ENCODE measurements at places on chromosomes 2 and 18. TPM values are rescaled to one million over a fixed set of nuclear protein-coding genes. Genes with fewer than 3 reads are reported as not detected.

PLA2R1 gene
- 5.7 TPM for total RNA-seq

- H3K36me3 ChIP-seq: no peaks in the 10 kb centered on the region
- no peak overlapping the region for H3K27ac ChIP-seq
- H3K27me3 ChIP-seq: no peaks in the 10 kb centered on the region
- no peak overlapping the region for H3K4me3 ChIP-seq
- no peak for DNase-seq
Observed at GRCh38 chr18:57080479-57080878, 66.4 kb upstream of the BOD1L2 start.

MERTK gene
- total RNA-seq: 14.5 TPM

CDH20 gene
- total RNA-seq: not detected

- no peaks in the 10 kb centered on the region for H3K27me3 ChIP-seq
- no peaks in the 10 kb centered on the region for H3K4me1 ChIP-seq
- no peak overlapping the region for H3K4me3 ChIP-seq
- no peak overlapping the region for H3K27ac ChIP-seq
- DNase-seq: no peak
- no peaks in the 10 kb centered on the region for H3K36me3 ChIP-seq
Observed at GRCh38 chr2:202790676-202791075, 80.9 kb downstream of the ICA1L start.

- H3K27ac ChIP-seq: no peak overlapping the region
- no peak overlapping the region for H3K4me3 ChIP-seq
Observed at GRCh38 chr2:230947908-230948365, 22.9 kb upstream of the GPR55 start.

DNA sequence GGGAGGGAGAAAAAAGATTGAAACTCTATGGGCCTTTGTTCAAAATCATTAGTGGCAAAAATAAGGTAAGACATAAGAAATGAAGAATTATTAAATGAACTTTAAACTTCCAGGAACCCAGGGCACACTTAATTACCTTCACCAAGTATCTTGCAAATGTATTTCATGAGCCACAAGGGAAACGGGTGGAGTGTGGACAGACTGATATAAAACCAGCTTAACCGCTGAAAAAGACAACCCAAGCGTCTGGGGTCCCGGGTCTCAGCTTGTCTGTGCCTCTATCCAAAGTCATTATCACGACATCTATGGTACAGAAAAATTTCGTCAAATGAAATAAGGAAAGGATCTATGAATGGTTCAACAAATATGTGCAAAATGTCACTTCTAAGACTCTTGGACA, 13.9 kb upstream of the MBOAT2 start:
- no peaks in the 10 kb centered on the region for H3K27me3 ChIP-seq
- no peaks in the 10 kb centered on the region for H3K36me3 ChIP-seq

DNA sequence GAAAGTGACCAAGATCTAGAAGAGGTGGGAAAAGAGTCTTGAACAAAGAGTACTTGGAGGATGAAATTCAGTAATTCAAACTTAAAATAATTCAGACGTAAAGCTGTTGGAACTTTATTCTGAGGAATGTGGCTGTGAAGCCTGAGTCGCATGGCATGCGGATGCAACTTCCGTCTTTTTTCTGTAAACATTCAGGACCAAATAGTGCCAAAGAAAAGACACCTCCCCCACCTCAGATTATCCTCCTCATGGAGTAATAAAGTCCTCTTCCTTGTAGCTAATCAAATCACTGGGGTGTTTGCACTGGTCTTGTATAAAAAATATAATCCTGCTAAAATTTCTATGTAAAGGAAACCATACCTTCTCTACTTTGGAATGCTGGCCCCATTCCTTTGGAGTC, 790.4 kb downstream of the TSN start:
- H3K4me1 ChIP-seq: no peaks in the 10 kb centered on the region
- no peak overlapping the region for H3K27ac ChIP-seq
- no peak for DNase-seq
- no peaks in the 10 kb centered on the region for H3K36me3 ChIP-seq
- H3K4me3 ChIP-seq: no peak overlapping the region

GRCh38 chr2:137133225-137133624, 367.9 kb downstream of the THSD7B start:
- no peaks in the 10 kb centered on the region for H3K36me3 ChIP-seq
- no peaks in the 10 kb centered on the region for H3K4me1 ChIP-seq
- no peak overlapping the region for H3K27ac ChIP-seq
- no peaks in the 10 kb centered on the region for H3K27me3 ChIP-seq
- H3K4me3 ChIP-seq: no peak overlapping the region

MAL gene
- 1.3 TPM for total RNA-seq

GRCh38 chr2:37414470-37414949, 70.1 kb downstream of the QPCT start:
- no peak overlapping the region for H3K4me3 ChIP-seq
- DNase-seq: peak; percentile 64
- H3K4me1 ChIP-seq: no peaks in the 10 kb centered on the region
- no peaks in the 10 kb centered on the region for H3K27me3 ChIP-seq
- no peak overlapping the region for H3K27ac ChIP-seq
- no peaks in the 10 kb centered on the region for H3K36me3 ChIP-seq

DCC gene
- not detected for total RNA-seq

MAB21L4 gene
- 0.21 TPM for total RNA-seq

CXCR4 gene
- total RNA-seq: 1.1 TPM

B3GNT7 gene
- total RNA-seq: 83.3 TPM

DNA sequence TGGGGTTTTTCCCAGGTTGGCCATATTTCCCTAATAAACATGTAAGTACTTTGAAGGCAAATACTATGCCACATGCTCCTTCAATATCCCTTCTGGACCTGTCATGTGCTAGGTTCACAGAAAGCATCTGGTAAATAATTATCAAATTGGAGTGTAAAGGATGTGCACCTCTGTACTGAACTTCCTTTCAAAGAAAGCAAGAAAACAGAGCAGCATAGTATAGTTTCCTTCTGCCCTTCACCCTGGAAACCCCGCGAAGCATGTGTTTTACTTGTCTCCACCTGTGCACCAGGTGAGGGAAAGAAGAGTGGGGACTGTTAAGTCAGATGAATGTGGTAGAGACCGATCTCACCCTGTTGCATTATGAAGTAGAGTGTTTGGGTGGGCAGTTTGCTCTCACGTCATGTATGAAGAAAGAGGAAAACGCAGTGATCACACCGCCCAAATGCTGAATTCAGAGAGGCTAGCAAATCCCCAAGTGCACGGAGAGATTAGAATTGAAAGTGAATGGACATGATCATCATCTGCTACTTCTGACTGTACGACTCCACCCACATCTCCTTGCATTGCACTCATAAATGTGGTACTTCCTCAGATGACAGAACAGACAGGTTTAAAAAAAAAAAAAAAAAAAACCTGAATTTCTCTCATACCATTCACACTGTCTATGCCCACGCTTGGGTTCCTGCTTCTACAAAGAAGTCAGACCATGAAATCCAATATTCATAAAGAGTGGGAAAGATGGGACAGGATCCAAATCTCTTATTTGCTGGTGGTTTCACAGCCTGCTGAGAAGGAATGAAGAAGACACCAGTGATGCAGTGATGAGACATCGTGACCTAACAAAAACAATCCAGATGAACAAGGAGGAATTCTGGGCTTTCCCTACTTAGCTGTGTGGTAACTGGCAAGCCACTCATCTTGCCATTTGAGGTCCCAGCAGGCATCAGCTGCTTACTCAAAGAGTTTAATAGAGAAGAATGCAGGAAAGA, 448.6 kb downstream of the BCL11A start:
- no peak overlapping the region for H3K27ac ChIP-seq
- no peaks in the 10 kb centered on the region for H3K27me3 ChIP-seq
- H3K4me1 ChIP-seq: no peaks in the 10 kb centered on the region
- H3K36me3 ChIP-seq: no peaks in the 10 kb centered on the region
- no peak overlapping the region for H3K4me3 ChIP-seq

DNA sequence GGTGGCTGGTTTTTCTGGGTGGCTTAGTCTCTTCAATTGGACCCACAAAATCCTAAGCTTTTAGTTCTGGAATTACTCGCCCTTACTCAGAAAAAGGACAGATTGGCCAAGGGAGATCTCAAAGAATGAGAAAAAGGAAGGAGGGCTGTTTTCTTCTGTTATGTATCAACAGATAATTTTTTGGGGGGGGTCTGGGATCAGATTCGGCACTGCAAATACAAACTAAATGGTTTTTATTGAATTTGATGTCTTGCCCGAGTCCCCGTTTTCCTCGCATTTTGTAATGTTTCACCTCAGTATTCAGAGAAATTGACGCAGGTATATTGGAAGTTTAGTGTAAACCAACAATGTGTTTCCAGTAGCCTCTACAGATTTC, 762 bp downstream of the YIPF4 start:
- H3K27ac ChIP-seq: peak overlapping the region; percentile 93
- no peaks in the 10 kb centered on the region for H3K27me3 ChIP-seq
- H3K4me1 ChIP-seq: peaks cover 4% of the 10 kb centered on the region
- DNase-seq: no peak
- peak overlapping the region; percentile 89 for H3K4me3 ChIP-seq

VWA3B gene
- total RNA-seq: not detected

GRCh38 chr2:17298453-17298852, 219.8 kb downstream of the RAD51AP2 start:
- H3K27ac ChIP-seq: no peak overlapping the region
- H3K4me3 ChIP-seq: no peak overlapping the region
- no peaks in the 10 kb centered on the region for H3K27me3 ChIP-seq
- no peak for DNase-seq

AQP12A gene
- total RNA-seq: not detected

DNA sequence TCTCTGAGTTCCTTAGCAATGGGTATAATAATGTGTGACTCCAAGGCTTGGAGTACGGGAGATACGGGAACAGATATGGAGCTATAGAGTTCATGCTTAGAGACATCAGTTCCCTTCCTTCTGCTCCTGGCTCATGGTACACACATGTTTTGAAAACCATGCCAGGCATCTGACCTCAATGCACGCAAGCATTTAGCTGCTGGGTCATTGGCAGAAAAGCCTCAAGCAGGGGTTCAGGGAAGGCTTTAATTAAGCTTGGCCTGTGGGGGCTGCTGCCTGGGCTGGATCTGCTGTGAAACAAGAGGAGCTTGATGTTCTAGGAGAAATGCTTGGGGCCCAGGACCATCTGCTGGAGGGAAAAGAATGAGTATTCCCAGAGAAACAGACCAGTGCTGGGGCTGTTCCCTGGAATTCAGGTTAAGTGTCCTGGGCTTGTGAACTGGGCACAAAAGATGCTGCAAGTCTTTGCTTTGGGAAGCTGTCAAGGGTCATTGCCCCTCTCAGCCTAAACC, 3.2 kb downstream of the ALLC start:
- no peak overlapping the region for H3K4me3 ChIP-seq
- no peak overlapping the region for H3K27ac ChIP-seq
- no peak for DNase-seq

MAP3K20 gene
- total RNA-seq: 121 TPM

GRCh38 chr2:172200495-172201085, 97.9 kb upstream of the DLX2 start:
- peak; percentile 13 for DNase-seq
- H3K4me3 ChIP-seq: no peak overlapping the region
- no peaks in the 10 kb centered on the region for H3K36me3 ChIP-seq
- no peak overlapping the region for H3K27ac ChIP-seq

- DNase-seq: no peak
- H3K4me3 ChIP-seq: no peak overlapping the region
- H3K27ac ChIP-seq: no peak overlapping the region
- no peaks in the 10 kb centered on the region for H3K36me3 ChIP-seq
Observed at GRCh38 chr18:47118981-47119380, 31.3 kb downstream of the HDHD2 start.

SAG gene
- not detected for total RNA-seq

DNA sequence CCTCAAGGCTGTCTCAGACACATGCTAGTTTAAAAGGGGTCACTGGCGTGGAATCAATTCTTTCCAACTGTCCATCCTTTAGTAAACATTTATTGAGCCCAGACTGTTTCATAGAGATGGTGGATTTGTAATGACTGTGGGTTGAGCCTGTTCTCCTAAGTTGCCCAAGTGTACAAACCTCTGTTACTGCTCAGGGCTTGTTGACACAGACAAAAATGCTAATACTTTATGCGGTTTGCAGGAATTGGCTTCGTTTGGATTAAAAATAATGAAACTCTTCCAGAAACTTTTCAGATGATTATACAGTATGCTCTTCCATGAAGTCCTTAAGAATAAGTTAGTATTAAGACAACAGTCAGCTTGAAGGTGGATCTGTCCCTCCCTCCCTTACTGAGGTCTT, 83.6 kb upstream of the MGAT5 start:
- H3K36me3 ChIP-seq: no peaks in the 10 kb centered on the region
- no peak overlapping the region for H3K27ac ChIP-seq
- H3K4me1 ChIP-seq: no peaks in the 10 kb centered on the region
- no peaks in the 10 kb centered on the region for H3K27me3 ChIP-seq
- H3K4me3 ChIP-seq: no peak overlapping the region
- no peak for DNase-seq

DNA sequence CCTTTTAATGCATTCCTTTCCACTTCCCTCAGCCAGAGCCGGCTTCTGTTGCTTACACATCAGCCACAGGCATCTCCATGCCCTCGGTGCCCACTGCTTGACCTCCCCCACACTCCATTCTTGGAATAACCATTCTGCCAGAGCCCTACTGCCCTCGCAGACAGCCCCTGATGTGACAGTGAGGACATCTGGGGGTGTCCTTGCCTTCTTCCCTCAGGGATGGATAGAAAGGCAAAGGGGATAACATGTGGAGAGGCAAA, 6.4 kb upstream of the NPPC start:
- no peak overlapping the region for H3K27ac ChIP-seq
- H3K27me3 ChIP-seq: no peaks in the 10 kb centered on the region
- no peaks in the 10 kb centered on the region for H3K36me3 ChIP-seq
- DNase-seq: no peak
- H3K4me3 ChIP-seq: no peak overlapping the region

- DNase-seq: no peak
- H3K4me1 ChIP-seq: peaks cover 4% of the 10 kb centered on the region
- peaks cover 18% of the 10 kb centered on the region for H3K27me3 ChIP-seq
- H3K27ac ChIP-seq: no peak overlapping the region
- no peaks in the 10 kb centered on the region for H3K36me3 ChIP-seq
Observed at GRCh38 chr2:156320486-156321098, 11.9 kb downstream of the NR4A2 start.

DNA sequence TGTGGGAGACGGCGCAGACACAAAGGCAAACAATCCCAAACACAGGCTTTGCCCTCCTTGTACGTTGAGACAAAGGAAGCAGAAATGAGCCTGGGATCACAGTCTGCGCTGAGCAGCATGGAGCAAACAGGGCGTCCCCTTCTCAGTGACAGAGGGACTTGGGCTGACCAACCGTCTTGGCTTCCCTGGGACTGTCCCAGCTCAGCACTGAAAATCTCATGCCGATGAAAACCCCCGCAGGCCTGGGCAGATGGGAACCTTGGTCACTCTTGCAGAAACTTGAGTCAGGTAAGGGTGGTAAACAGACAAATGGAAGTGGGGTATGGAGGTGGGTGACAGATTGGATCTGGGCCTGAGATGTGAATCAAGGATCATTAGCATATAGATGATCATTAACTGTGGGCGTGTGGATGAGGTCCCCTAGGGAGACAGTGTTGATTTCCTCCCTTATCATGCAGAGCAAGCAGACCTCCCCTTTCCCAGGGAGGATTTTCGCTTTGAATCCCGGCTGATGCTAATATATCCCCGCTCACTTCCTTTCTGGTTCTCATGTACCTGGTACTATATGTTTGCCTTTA, 19.1 kb upstream of the SH3BP4 start:
- no peaks in the 10 kb centered on the region for H3K36me3 ChIP-seq
- H3K27me3 ChIP-seq: no peaks in the 10 kb centered on the region
- no peak for DNase-seq
- H3K4me1 ChIP-seq: no peaks in the 10 kb centered on the region
- no peak overlapping the region for H3K4me3 ChIP-seq
